ENCODE measurements at places on chromosomes 3 and 15.

DNA sequence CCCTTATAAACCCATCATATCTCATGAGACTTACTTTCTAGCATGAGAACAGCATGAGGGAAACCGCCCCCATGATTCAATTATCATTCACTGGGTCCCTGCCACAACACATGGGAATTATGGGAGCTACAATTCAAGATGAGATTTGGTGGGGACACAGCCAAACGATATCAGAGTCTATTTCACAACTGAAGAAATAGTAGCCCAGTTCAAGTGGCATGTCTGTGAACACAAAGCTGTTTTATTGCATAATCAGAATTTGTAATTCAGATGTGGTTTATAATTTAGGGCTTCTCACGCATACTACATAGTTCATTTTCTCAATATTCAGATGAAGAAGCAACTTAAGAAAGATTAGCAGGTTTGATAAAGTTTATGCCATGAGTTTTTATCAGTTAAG lies 1188.0 kb upstream of the ALCAM start:
- DNase-seq: no peak

GRCh38 chr3:169384573-169384972 lies 278.9 kb downstream of the MECOM start:
- no peak for DNase-seq

GRCh38 chr3:117485841-117486240 lies 776.3 kb downstream of the TUSC7 start:
- no peak for DNase-seq

- no peak for DNase-seq
These were observed 20.7 kb downstream of the CEP19 start for GRCh38 chr3:196691386-196691785.

- no peak for DNase-seq
These were observed 18.0 kb downstream of the ZNF148 start for GRCh38 chr3:125357032-125357658.

DNA sequence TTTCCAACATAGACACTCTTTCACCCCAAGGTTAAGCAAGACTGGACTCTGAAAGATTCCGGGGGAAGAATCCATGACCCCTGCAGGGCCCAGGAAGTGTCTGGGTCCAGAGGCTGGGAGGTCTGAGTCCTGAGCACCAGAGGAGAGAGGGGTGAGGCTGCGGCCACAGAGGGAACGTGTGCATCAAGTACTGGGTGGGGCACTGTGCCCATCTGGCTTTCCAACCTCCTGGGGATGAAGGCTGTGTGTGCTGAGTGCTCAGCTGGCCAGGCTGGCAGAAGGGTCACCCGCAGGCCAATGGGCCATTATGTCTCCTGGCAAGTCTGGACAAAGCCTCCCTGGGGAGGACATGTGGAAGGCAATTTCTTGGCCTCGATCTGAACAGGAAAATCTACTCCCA lies 3.3 kb downstream of the CHRNA3 start:
- no peak for DNase-seq

GRCh38 chr15:57500979-57501576 lies 90.6 kb upstream of the MYZAP start:
- DNase-seq: no peak

GRCh38 chr15:37758412-37758811 lies 176.0 kb upstream of the TMCO5A start:
- DNase-seq: no peak

DNA sequence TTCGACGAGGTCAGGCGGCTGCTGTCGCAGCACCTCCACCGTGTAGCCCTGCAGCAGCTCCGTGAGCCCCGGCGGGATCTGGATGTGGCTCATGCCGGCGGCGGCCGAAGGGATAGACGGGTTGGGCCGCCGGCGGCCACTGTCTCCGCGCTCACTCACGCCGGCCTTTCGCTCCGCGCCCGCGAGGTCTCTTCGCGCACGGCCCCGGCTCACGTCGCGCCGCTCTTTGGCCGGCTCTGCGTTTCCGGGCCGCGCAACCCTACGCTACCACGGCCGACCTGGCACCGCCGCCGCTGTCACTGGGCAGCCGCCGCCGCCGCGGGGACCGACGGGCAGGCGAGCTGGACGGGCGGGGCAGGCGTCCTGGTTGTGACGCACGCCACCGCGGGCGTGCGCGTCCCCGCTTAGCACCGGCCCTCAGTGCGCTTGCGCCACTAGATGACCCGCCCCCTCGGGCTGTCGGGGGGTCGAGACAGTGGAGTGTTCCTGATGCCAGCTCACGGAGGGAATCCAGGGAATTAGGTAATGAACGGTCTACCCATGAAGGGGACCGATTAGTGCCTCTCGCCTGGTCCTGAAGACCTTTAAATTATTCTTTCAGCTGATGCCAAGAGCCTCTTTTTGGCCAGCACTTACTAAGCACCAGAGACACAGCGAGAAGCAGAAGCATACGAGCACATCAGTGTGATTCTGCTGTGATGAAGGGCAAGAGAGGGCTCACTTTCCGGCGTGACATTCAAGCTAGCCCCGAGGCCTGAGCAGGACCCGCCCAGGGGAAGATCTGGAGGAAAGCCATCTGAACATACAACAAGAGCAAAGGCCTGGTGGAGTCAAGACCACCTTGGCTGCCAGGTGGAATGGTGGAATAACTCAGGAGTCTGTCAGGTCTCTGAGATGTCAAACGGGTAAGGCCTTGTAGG lies at the start of gene PRKAR2A:
PRKAR2A (minus strand) TSS at position 371 of the 920 bp plus-strand sequence; CDS start at position 93, 278 bp downstream.
- peak; percentile 81 for DNase-seq

DNA sequence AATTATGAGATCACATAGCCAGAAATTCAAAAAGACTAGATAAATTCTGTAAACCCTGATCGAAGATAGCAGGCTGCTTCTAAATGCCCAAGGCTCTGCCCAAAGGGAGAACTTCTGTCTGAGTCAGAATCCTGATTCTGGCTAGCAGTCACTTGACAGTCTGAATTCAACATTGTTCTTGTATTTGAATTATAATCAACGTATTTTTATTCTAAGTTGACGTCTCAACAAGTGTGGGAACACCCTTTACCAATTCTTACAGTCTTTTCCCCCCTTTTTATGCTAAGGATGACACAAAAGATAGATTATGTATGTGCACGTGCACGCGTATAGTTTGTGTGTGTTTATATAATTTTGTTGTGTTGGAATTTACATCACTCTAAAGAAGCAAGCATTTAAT lies 552.8 kb downstream of the NAALADL2 start:
- DNase-seq: no peak

DNA sequence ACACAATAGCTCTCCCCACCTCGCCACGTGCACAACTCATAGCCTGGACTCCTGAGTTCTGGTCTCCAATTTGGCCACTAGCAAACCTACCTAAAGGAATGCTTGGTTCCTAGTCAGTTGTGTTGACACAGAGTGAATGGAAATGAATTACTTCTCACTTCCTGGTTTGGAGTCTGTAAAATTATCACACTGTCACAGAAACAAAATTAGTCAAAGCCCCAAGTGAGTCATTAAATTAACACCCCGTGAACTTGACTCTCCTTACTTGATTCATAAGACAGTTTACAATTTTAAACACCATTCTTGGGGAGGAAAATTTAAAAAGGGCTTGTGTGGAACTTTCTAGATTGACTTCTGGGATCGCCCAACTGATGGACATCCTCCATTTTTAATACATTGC lies 276.2 kb upstream of the CTNNB1 start:
- DNase-seq: no peak

- DNase-seq: no peak
These were observed 35.5 kb upstream of the EPHB3 start for GRCh38 chr3:184526088-184526433.

GRCh38 chr15:55846116-55846707 lies 103.3 kb upstream of the PRTG start:
- peak; percentile 61 for DNase-seq

DNA sequence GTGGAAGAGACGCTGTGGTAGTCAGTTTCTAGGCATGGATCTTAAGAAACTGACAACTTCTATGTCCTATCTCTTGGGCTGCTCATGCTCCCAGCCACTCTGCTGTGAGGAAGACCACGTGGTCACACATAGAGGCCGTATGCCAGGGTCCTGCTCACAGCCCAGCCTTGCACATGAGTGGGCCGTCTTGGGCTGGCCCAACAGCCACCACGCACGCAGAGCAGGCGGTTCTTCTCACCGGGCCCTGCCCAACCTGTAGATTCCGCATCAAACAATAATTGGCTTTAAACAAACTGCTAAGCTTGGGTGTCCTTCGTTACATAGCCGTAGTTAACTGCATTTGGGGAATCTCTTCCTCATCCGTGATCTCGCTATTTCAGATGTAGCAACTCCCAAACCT lies 26.0 kb downstream of the SLC41A3 start:
- DNase-seq: no peak

- DNase-seq: no peak
These were observed 48.8 kb upstream of the MEIS2 start for GRCh38 chr15:37149146-37149545.

DNA sequence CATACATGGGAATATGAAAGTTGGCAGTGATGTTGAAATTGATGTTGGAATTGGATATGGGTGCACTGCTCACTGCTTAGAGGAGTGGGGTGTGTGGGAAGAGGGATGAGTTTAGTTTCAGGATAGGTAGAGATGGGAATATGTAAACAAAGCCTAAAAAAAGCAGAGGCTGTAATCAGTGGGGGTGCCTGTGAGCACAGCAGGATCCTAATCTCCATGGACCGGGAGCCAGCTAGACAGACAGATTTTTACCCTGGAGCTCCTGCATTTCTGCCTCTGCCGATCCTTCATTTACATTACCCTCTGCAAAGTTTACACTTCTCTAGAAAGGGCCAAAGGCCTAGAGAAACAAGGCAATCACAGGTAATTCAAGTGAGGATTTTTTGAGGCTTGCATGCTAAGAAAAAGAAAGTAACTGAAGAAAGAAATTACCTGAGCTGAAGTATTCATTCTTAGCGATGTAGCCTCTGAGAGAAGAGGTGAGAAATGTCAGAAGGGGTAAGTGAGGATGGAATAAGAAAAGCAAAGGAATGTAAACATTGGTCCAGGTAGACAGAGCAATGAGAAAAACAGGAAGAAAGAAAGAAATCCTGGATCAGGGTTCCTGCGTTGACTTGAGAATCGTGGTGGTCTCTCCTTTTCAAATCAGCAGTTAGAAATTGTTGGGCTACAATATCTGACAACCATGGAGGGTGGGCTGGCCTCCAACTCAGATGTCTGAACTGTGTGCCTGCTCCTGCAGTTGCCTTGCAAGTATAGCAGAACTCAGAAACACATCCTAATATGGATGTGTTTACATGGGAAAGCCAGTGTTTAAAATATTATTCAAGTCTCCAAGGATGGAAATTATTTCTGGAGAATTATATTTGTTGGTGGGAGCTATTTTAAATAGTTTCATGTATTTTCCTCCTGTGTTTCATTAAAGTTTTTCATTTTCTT lies 79.8 kb downstream of the CRTC3 start:
- no peak for DNase-seq

DNA sequence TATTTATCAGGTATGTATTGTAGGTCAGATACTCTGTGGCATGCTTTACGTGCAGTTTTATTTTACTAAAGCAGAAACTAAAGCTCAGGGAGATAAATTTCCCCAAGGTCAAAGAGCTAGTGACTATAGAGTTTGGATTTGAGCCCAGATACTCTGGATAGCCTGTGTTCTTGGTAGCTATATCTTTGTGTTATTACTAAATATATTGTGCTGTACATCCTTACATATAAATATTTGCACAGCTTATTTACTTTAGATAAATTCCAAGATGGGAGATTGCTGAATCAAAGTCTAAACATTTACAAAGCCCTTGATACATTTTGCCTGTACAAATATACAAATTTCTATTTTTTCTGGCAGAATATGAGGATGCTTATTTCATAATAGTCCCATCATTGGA lies 660.9 kb upstream of the NAALADL2 start:
- no peak for DNase-seq

DNA sequence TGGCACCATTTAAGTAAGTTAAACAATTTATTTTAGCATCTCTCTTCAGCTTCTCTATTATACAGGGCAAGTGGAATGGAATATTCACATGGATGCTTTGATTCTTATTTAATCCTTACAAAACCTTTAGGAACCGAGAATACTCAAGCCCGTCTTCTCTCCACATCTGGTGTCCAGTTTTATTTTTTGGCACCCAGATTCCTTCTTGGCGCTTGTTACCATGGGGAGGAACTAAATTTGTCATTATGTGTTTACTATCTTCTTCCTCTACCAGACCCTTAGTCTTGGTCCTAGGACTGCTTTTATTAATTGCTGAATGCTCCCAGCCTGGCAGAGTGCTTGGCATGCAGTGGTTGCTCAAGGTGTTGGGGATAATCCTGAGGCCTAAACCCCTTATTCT lies 138.8 kb downstream of the CACNA2D3 start:
- DNase-seq: no peak

GRCh38 chr15:59170295-59171066 lies 36.2 kb upstream of the LDHAL6B start:
- no peak for DNase-seq

GRCh38 chr15:56160966-56161365 lies 82.7 kb downstream of the RFX7 start:
- DNase-seq: no peak

GRCh38 chr3:169992781-169993180 lies 26.2 kb downstream of the SEC62 start:
- no peak for DNase-seq

DNA sequence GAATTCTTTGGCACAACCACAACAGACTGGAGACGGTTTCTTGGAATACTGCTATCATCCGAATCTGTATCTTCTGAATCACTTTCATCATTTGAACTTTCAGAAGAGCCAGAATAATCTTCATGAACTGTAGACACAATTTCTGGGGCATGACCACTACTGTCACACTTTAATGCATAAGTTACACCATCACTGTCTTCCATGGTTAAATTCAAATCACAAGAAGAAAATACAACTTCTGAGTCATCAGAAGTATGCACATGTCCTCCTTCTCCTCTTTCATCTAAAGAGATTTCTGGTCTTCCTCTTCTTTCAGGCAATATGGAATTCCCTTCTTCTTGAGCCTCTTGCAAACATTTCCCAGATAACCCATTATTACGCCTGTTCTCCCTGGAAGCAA lies 42.5 kb downstream of the SETD2 start:
- no peak for DNase-seq

GRCh38 chr3:116018646-116019045 lies 395.3 kb downstream of the GAP43 start:
- DNase-seq: no peak

GRCh38 chr3:37139567-37140052 lies 34.8 kb downstream of the LRRFIP2 start:
- no peak for DNase-seq

GRCh38 chr3:196537319-196537984 lies 22.3 kb upstream of the SMCO1 start:
- DNase-seq: no peak

GRCh38 chr3:184633237-184633579 lies 71.6 kb downstream of the EPHB3 start:
- no peak for DNase-seq

GRCh38 chr15:78244893-78245292 lies 10.5 kb upstream of the ACSBG1 start:
- no peak for DNase-seq
